ENCODE measurements at places on chromosomes 3 and 15.

GRCh38 chr3:125322166-125322565 lies 53.0 kb downstream of the ZNF148 start:
- no peak for ATAC-seq
- H3K4me1 ChIP-seq, result no peaks in the 10 kb centered on the region
- no peaks in the 10 kb centered on the region for H3K27me3 ChIP-seq

DNA sequence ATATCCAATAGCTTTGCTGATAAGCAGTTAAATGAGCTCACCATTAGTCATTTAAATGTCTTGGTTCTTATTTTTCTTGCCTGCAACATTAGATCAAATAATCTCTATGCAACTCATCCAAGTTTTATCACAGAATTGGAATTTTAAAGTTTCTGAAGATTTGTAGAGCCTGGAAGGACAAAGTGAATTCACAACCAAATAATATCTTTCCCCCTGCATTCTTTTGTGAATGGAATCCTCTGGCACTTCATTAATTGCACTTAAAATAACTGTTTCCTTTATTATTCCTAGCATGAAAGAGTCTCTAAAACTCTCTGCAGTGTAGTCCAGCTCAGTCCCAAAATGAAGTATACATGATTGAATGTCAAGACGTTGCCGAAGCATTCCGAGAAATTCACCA lies 345.6 kb upstream of the TGFBR2 start:
- no peaks in the 10 kb centered on the region for H3K36me3 ChIP-seq
- no peak overlapping the region for H3K4me3 ChIP-seq
- no peak overlapping the region for H3K27ac ChIP-seq
- no peak for ATAC-seq
- H3K27me3 ChIP-seq, result no peaks in the 10 kb centered on the region

DNA sequence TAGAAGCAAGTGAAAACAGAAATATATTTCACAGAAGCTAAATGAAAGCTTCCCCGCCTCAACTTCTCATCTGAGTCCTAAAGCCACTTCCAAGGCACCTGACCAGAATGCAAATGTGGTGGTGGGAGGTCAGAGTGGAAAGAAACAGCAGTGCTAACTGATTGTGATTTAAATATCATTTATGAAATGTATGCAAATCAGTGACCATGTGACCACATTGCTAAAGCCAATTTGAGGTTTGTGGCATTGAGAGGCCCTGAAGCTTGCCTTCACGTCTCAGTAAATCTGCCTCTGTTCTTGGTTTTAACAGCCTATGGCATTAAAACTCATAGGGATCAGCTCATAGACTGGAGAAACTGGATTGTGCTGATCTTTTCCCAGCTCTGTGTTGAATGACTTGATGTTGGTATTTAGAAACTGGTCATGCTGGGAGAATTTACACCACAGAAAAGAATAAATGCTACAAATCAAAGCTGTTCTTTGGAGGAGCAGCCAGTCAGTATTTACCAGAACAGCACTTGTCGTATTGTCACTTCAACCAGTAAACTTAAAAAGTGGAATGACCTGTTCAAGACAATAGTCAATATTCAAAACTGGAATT lies 481.4 kb upstream of the ALCAM start:
- no peak overlapping the region for H3K4me3 ChIP-seq
- H3K27me3 ChIP-seq, result no peaks in the 10 kb centered on the region
- no peaks in the 10 kb centered on the region for H3K36me3 ChIP-seq
- ATAC-seq, result no peak
- no peaks in the 10 kb centered on the region for H3K4me1 ChIP-seq

- no peaks in the 10 kb centered on the region for H3K36me3 ChIP-seq
- H3K27ac ChIP-seq, result no peak overlapping the region
- H3K27me3 ChIP-seq, result no peaks in the 10 kb centered on the region
These were observed 762.4 kb upstream of the DPPA4 start for GRCh38 chr3:110099711-110100110.

DNA sequence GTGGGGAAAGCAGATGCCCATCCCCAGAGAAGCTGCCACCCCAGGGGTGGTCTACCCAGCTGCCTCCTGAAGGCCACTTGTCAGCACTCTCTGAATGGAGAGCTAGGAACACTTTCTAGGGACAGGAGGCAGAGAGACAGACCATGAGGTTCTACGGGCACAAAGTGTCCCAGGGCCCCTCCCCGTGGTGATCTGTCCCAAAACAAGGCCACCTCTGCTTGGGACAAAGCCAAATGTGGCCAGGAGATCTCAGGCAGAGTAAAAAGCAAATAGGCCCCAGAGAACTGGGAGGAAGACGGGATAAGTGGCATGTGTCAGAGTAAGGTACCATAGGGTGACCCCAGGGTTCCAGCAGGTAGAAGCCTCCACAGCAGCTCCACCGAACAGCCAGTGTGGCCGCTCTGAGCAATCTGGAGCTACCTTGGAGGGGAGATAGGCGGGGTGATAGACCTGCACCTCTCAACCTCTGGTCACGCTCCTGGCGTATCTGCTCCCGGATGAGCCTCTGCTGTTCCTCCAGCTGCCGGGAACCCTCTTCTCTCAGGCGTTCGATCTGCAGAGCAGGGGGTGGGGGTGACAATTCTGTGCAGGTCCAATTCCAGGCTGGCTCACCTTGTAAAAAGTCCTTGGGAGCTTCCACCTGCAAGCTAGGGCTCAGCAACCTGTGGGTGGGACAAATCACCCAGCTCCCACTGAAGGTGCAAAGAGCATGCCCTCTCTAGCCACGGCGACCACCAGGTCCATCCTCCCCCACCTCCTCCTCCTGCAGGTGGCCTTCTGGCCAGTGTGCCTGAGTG lies 6.2 kb downstream of the C15orf62 start:
- no peaks in the 10 kb centered on the region for H3K27me3 ChIP-seq
- H3K27ac ChIP-seq, result peak overlapping the region; percentile 86
- peaks cover 7% of the 10 kb centered on the region for H3K4me1 ChIP-seq
- H3K36me3 ChIP-seq, result peaks cover 57% of the 10 kb centered on the region
- no peak overlapping the region for H3K4me3 ChIP-seq

GRCh38 chr3:85785766-85786165 lies 827.0 kb downstream of the CADM2 start:
- H3K4me1 ChIP-seq, result no peaks in the 10 kb centered on the region
- H3K27ac ChIP-seq, result no peak overlapping the region
- H3K27me3 ChIP-seq, result no peaks in the 10 kb centered on the region
- no peak for ATAC-seq

GRCh38 chr3:186719945-186720739 lies 3.0 kb downstream of the KNG1 start:
- no peak overlapping the region for H3K27ac ChIP-seq
- ATAC-seq, result no peak
- H3K27me3 ChIP-seq, result no peaks in the 10 kb centered on the region
- no peaks in the 10 kb centered on the region for H3K36me3 ChIP-seq
- H3K4me3 ChIP-seq, result no peak overlapping the region
- H3K4me1 ChIP-seq, result peaks cover 6% of the 10 kb centered on the region

GRCh38 chr15:34684351-34684750 lies 70.4 kb downstream of the GJD2 start:
- H3K27ac ChIP-seq, result no peak overlapping the region
- H3K27me3 ChIP-seq, result peaks cover 31% of the 10 kb centered on the region
- no peaks in the 10 kb centered on the region for H3K36me3 ChIP-seq
- no peak for ATAC-seq

DNA sequence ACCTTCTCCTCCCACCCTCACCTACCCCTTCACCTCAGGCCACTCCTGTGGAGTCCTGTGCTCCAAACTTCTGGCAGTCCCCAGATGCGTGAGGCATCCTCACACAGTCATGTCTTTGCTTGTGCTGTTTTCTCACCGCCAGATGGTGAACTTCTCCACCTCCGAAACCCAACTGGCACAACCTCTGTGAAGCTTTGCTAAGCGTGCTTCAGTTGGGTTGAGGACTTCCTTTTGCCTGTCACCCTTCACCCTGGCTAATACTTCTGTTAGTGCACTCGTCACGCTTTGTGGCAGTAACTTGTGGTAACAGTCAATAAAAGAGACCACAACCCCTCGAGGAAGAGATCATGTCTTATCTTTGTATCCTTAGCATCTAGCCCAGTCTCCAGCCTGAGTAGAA lies 42.0 kb upstream of the SKOR1 start:
- no peaks in the 10 kb centered on the region for H3K27me3 ChIP-seq
- ATAC-seq, result peak; percentile 85
- peak overlapping the region; percentile 64 for H3K27ac ChIP-seq
- H3K36me3 ChIP-seq, result no peaks in the 10 kb centered on the region
- H3K4me1 ChIP-seq, result peaks cover 6% of the 10 kb centered on the region
- H3K4me3 ChIP-seq, result peak overlapping the region; percentile 30

DNA sequence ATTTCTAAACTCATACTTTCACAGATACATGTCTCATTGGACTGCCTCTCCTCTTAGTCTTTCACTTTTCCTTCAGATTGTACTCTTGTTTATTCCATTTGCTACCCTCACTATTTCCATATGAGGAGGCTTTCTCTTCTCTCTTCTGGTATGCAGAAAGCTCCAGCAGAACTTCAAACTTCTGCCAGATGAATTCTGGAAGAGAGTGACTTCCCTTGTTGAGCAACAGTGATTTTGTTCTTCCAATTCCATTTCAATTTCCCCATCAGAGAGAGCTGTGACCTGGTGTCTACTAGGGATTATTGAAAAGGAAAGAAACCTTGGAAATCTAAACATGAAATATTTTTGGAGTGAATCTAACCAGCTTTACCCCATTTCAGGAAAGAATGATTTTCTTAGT lies 523.2 kb upstream of the ZNF717 start:
- H3K4me3 ChIP-seq, result no peak overlapping the region
- H3K27me3 ChIP-seq, result no peaks in the 10 kb centered on the region

DNA sequence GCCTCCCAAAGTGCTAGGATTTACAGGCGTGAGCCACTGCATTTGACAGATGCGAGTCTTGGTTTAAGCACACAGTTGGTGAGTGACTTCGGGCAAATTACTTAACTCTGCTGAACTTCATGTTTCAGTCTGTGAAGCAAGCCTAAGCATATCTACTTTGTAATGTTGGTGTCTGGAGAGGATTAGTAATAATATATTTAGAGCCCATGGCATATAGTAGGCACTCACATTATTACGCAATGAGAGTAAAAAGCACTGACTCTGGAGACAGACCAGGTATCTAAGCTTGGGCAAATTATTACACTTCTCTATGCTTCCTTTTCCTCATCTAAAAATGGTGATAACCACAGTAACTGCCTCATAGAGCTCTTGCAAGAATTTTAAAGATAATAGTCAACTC lies 208.7 kb upstream of the P2RY1 start:
- no peak overlapping the region for H3K27ac ChIP-seq
- ATAC-seq, result no peak
- no peak overlapping the region for H3K4me3 ChIP-seq
- no peaks in the 10 kb centered on the region for H3K36me3 ChIP-seq

All from activated T-helper 17 cell treated with anti-CD3 and anti-CD28 coated beads, Interleukin-2, amount 50 U/mL, for 72 hours (primary cell).